ENCODE measurements at places on chromosomes 1 and 21.

DNA sequence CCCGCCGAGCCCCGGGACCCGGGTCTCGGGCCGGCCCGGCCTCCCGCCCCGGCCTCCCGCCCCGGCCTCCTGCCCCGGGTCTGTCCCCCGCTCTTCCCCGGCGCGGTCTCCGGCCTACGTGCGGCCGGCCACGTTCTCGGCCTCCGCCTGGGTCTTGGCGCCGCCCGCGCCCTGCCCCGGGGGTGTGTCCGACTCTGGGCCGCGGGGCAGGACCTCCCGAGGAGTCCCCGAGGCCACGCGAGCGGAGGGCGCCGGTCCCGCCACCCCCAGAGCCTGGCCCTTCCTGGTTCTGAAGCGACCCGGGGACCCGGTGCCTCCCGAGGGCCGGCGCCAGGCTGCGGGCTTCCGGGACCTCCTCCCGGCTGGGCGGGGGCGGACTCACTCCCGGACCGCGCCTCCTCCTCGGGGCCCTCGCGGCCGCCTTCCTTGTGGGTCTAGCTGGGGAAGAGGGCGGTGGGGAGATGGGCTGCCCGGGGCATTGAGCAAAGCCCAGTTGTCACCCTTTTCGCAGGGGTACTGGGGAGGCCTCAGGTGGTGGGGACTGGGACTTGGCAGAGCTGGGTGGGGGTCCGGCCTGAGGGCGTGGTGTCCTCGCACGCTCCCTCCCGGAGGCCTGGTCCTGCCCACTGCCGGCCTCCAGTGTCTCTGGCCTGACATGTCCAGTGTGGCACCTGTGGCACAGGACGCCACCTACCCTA, 558 bp downstream of the PFKL start:
- DNase-seq: peak; percentile 61

- DNase-seq: no peak
These were observed 24.5 kb upstream of the PALMD start for GRCh38 chr1:99621340-99621901.

- DNase-seq: no peak
These were observed 38.0 kb downstream of the ADARB1 start for GRCh38 chr21:45112371-45112770.

GRCh38 chr1:43930168-43930948, 3.2 kb upstream of the ARTN start:
- no peak for DNase-seq

- no peak for DNase-seq
These were observed 64.8 kb downstream of the TIAM1 start for GRCh38 chr21:31279214-31279613.

- no peak for DNase-seq
These were observed at the start of gene CACYBP for GRCh38 chr1:174999936-175000696. Gene CACYBP (plus strand): TSS chr1:174999947. CDS start chr1:175000181, 234 bp downstream.

DNA sequence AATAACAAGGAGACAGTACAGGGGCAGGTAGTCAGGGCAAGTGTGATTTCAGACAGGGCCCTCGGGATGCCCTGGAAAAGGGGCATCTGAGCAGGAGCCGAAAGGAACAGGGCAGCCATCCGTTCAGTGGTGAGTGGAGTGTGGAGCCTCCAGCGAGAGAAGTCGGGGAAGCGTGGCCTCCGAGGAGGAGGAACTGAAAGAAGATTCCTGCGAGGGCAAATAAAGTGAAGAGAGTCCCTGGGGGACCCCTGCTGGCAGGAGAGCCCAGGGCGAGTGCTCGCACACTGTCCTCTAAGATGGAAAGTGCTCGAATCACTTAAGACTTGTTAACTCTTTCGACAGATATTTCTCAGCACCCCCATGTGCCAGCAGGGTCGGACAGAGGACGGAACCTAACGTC, 3.5 kb upstream of the UTS2 start:
- no peak for DNase-seq

GRCh38 chr1:193703121-193703520, 516.7 kb upstream of the B3GALT2 start:
- DNase-seq: no peak

GRCh38 chr1:32706491-32706890, 3.9 kb upstream of the SYNC start:
- DNase-seq: no peak
